ENCODE measurements at places on chromosomes 4 and X.

- no peak for DNase-seq
Measured at GRCh38 chr4:104967034-104967401, 179.7 kb upstream of the TET2 start.

DNA sequence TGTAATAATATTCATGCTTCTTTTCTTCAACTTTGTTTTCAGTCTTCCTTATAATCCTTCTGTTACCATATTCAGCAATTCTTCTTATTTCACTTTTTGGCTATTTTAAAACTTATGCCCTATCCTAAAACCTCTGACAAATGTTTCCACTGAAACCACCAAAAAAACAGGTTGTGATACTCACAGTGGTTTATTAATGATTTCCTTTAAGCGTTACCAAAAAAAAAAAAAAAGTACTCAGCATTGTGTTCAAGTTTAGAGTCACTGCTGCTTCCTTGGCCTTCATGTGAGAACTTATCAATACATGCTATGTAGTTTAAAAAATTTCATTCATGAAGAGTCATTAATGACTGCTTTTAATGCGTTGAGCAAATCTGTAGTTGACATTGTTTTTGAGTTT lies 35.4 kb upstream of the UGT2A3 start:
- DNase-seq: no peak

DNA sequence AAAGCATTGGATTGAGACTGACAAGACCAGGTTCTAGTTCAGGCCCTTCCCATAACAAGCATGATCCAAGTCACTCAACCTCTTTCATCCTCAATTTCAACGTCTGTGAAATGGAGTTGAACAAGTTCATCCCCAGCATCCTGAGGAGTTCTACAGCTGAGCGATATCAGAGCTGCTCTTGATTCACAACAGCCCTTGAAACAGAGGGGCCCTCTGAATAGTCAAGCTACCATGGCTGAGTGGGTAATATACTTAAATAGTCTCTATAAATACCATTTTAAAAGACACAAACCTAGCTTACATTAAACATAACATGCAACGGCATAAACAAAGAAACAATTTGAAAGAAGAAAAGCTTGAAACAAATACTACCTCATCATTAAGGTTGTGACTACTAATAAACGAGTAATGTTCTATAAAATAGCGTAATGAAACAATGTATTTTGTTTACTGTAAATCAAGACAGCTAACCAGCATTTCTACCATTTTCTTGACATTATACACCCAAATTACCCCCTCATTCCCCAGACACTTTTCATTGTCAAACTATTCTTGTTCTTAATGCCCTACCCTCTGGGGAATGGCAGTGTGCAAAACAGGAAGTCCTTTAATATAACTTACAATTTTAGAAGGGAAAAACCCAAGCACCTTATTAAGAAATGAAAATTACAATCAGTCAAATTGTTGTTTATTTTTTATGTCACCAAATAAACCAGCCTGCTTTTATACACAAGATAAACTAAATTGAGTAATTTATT lies 202.3 kb downstream of the PARM1 start:
- peak; percentile 53 for DNase-seq

GRCh38 chr4:16603178-16603577 lies 295.3 kb downstream of the LDB2 start:
- no peak for DNase-seq

GRCh38 chr4:36551697-36552214 lies 270.3 kb downstream of the DTHD1 start:
- peak; percentile 67 for DNase-seq

DNA sequence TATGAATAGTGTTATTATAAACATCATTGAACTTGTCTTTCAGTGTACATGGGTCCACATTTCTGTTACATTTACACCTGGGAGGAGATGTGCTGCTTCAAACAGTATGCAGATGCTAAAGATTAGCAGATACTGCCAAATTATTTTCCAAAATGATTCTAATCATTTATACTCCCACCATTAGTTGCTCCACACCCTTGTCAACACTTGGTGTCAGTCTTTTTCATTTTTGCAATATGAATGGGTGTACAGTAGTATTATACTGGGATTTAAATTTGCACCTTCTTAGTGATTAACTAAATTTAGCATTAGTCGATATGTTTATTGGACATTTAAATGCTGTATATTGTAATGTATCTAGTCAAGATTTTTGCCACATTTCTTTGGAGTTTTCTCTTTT lies 131.6 kb upstream of the GRID2 start:
- DNase-seq: no peak

DNA sequence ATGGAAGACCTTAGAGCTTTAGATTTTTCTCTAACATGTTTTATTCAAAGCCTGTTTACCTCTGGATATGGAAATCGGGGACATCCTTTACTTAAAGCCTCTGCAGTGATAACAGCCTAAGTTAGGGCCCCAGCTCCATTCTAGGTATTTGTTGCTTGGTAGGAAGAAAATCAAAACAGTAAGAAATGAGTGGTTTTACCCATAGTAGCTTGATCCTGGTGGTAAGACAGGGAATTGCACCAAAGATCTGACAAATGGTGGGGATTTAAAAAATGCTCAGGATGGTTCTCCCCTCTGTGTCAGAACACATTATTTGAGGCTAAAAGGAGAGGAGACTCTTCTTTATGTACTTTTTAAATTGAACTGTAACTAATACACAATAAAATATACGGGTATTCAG lies 52.4 kb downstream of the AFF2 start:
- DNase-seq: no peak

DNA sequence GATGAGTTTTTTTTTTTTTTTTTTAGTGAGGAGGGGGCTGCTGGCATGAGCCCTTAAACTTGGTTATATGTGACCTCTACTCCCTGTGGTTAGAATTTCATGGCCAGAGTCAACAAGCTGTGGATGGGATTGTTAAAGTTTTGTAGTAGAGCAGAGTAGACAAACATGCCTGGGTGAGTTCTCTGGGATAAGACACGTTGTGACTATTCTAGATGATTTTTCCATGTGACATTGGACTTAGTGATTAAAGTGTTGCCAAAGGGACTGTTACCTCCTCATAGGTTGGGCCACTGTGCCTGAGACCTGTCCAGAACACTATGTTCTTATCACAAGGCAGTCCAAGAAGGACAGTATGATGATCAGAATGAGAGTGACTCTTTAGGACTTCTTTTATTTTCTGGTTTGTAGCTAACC lies 28.8 kb upstream of the ALB start:
- DNase-seq: no peak

- DNase-seq: no peak
Measured at GRCh38 chrX:46325312-46325877, 219.8 kb downstream of the ZNF674 start.

GRCh38 chrX:150649096-150649870 lies 43.9 kb upstream of the MTMR1 start:
- DNase-seq: no peak

- DNase-seq: no peak
Measured at GRCh38 chrX:69128588-69128987, 36.7 kb downstream of the PJA1 start.

GRCh38 chr4:121989715-121990114 lies 37.9 kb upstream of the TRPC3 start:
- DNase-seq: no peak

- DNase-seq: no peak
Measured at GRCh38 chr4:4659871-4660651, 118.2 kb upstream of the STX18 start.

GRCh38 chr4:52408471-52408870 lies 250.6 kb downstream of the USP46 start:
- no peak for DNase-seq

- DNase-seq: peak; percentile 28
Measured at GRCh38 chrX:118523920-118524319, 28.3 kb downstream of the DOCK11 start.

DNA sequence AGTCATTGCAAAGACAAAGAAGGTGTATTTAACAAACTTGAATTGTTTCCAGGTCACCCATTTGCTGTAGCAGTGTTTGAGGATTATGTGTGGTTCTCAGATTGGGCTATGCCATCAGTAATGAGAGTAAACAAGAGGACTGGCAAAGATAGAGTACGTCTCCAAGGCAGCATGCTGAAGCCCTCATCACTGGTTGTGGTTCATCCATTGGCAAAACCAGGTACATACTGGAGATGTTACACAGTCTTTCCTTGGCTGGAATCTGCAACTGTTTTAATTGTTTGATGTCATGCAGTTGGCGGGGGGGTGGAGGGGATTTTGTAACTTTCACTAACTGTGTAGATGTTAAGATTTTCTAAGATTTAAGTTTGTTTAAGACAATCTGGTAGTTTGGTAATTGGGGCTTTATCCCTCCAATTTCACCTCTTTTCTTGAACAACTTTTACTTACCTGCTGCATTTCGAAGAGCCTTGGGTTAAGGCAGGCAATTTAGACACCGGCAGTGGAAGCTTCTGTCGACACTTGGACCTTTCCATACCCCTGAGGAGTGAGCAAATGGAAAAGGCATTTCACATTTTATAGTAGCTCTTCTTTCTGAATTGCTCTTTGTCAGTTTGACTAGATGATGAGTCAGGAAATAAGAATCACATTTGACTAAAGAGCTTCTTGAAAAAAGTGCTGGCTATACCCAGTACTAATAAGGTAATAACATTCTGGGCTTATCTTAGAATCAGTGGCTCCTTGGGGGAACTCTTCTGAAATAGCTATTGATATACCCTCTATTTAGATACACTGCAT lies 67.4 kb downstream of the EGF start:
- DNase-seq: no peak

DNA sequence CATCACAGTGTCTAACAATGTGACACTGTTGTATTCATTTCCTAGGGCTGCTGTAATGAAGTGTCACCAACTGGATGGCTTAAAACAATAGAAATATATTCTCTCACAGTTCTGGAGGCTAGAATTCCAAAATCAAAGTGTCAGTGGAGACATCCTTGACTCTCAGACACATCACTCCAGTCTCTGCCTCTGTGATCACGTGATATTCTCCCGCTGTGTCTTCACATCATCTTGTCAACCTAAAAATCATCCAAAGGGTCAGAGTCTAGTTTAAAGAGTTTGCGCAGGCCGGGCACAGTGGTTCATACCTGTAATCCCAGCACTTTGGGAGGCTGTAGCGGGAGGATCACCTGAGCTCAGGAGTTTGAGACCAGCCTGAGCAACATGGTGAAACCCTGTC lies 36.6 kb upstream of the HPSE start:
- no peak for DNase-seq

DNA sequence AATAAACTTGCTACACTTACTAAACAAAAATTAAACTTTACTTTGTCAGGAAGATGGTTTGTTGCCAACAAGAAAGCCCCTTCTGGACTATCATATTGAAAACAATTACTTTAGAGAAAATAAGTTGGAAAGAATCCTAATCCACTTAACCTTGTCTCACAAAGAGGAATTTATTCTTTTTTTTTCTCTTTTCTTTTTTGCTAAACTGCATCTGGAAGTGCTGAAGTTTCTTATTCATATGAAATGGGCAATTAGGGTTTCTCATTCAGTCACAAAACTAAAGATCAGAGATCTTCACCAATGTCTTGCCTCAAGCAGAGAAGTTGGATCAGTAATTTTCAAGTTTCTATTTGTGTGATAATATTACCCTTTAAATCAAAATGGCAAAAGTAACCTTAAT lies 234.9 kb upstream of the AMOT start:
- no peak for DNase-seq

DNA sequence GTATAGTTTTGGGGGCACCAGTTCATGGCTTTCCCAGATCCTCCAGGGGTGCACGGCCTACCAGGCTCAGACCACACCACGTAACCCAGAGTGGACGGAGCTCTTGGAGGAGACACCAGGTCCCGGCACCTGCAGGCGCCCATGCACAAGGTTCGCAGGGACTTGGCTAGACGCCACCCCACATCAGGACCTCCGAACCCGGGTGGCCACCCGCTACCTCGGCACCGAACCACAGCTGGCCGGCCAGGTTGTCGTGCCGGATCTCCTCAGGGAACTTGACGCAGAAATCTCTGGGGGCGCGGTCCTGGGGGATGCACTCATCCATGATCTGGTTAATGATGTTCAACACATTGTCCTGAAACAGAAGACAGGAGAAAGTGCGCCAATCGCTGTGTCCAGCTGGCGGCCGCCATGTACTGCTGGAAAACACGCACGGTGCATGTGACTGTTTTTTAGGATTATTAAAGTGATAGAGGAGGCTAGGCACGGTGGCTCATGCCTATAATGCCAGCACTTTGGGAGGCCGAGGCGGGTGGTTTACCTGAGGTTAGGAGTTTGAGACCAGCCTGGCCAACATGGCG lies 77.1 kb downstream of the ZFYVE28 start:
- no peak for DNase-seq

DNA sequence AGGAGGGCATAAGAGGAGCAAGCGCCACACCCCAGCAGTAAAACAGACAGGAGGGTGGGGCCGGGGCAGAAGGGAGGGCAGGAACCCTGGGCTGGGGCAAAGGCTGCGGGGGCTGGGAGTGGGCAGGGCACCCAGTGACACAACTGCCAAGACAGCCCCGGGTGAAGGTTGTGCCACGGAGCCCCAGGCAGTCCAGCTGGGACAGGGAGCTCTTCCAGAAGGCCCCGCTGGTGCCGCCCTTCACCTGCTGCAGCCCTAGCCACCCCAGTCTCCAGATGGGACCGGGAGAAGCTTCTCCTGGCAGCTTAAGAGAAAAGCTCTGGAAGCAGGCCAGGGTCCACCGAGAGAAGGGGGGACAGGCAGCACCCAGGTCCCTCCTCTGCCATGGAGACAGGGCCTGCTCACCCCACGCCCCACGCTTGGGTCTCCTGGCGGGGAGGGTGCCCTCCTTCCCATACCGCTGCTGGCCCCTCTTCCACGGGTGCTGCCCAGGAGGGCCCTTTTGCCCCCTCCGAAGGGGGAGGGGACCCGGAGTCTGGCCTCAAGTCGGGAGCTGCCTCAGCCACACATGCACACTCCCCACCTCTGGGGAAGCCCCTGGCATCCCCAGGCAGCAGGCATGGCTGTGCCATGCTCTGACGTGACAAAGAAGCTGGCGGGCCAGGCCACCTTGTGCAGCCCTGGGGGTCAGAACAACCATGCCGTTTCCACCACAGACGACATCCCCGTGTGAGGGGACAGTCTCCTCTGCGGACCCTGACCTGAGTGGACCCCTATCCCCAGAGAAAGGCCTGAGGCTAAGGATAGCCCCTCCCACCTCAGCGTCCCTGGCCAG lies 1.5 kb downstream of the DGKQ start:
- DNase-seq: no peak

GRCh38 chr4:90503677-90504076 lies 376.5 kb downstream of the CCSER1 start:
- no peak for DNase-seq

- DNase-seq: no peak
Measured at GRCh38 chrX:74931214-74931613, 6.0 kb upstream of the NEXMIF start.

DNA sequence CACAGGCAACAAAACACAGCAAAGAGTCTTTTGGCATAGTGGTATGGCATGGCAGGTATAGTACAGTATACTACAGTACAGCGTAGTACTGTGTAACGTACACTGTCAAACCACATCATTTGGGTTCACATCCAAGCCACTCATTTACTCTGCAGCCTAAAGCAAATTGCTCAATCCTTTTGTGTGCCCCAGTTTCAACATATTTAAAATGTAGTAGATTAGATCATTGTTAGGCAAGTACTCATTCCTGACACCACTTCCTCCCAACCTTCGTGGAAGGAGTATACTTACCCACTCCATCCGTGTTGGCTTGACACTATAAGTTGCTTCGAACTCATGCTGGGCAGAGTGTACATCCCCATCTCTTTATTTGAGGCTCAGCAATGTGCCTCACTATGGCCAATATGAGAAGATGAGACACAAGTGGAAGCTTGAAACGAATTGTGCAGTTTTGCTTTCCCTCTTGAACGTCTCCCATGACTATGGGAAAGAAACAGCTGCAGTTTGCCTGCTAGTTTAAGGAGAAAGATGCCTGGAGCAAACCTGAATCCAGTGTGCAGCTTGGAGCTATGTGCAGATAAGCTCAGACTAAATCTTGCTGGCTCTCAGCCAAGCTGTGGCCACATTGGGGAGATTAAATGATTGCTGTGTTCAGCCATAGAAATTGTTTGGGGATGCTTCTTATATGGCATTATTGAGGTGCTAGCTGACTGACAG lies 85.7 kb upstream of the TBL1X start:
- DNase-seq: no peak
